NCI-H446 (cell line): ENCODE measurements at places on chromosomes 4 and X.
A peak's percentile ranks its signal among the peaks of the same experiment; 100 is the strongest.

DNA sequence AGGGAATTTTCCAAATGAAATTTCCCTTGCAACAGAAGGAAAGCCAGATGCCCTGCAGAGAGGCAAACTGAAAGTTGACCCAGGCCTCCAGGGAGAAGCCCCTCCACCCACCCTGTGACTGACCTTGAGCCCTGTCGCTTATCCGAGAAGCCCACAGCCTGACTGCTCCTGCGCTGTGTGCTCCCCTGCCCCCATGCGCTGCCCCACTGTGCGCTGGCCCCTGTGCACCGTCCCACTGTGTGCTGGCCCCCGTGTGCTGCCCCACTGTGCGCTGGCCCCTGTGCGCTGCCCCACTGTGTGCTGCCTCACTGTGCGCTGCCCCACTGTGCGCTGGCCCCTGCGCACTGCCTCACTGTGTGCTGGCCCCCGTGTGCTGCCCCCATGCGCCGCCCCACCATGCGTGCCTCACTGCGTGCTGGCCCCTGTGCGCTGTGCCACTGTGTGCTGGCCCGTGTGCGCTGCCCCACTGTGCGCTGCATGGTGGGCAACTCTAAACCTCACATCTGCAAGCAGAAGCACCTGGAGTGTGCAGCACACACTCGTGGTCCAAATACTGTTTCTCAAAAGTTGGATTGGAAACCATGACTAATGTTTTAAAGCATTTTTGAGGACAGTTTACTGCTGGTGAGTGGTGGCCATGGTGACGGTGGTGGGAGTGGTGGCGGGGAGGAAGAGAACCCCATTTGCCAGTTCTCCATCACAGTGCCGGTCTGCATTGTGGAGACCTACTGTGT is 8.3 kb upstream of the GRPEL1 start:
- DNase-seq: no peak

DNA sequence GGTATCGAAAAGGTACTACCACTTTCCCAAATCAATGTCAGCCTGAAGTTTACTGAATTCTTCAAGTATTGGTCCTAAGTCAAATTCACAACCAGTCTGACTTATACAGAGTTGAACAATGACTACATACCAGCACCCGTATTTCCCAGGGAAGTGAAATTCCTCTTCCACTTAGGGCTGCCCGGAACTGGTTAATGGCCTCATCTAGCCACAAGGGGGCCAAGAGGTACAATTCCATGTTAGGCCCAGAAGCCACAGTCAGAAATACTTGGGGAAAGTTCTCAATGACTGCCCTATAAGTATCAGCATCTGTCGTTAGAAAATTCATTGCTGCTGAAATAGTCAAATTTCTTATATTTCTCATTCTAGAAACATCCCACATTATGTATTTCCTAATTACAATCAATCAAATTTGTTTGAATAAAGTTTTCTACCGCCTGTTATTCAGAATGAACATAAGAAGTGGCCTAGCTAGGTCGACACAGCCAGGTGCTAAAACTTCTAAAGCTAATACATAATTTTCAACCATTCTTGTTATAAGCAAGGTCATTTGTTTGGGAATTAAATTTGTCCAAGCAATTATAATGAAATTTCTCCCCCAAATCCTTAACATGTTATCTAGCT is 5.6 kb upstream of the PCDH7 start:
- DNase-seq: no peak

DNA sequence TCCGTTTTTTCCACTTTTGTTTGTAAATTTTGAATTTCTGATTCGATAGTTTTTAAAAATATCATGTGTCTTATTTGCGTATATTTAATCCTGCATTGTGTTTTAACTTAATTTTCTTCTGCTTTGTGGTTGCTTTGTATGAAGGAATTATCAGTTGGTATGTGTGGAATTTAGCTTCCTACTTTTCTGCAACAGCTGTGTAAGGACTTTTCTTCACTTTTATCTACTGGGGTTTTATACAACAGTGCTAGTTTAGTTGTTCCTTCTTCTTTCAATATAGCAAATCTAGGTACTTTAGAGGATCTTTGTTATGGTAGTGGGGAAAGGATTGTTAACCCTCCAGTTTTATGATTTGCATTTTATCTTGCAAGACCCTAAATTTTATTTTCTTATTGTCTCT is 410.3 kb downstream of the CCSER1 start:
- no peak for DNase-seq

DNA sequence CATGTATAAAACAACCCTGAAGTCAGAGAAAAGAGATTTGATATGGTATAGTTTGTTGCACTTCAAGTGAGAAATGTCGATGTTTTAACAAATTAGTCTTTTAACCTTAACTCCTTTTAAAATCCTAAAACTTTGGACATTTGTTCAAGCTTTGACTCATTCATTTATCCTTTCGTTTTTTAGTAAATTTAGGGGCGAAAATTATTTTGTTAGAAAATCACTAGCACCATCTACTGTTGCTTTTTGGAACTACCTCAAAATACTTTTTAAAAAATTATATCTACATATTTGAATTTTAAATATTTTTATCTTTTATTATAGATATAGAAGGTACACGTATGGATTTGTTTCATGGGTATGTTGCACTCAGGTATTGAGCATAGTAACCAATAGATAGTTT is 165.1 kb upstream of the POF1B start:
- no peak for DNase-seq

DNA sequence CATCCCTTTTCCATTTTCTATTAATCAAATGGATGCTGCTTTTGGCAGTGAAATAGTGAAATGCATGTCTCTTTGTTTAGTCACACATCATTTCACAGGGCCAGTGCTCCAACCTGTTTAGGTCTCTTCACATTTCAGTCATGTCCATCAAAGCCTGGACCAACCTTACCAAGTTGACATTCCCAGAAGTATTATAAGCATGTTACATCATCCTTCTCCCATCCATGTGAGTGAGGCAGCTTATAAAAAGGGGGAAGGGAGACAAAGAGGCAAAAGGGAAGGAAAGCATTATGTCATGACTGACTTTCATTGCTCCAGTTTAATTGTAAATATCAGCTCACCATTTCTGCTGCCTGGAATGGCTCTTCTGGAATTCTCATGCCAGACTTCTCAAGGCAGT is 94.4 kb downstream of the NWD2 start:
- DNase-seq: peak; percentile 2
